Activated CD4-positive, alpha-beta T cell treated with anti-CD3 and anti-CD28 coated beads, Interleukin-2, amount 50 U/mL, for 24 hours (primary cell): ENCODE measurements at places on chromosomes 12 and 14.
A peak's percentile ranks its signal among the peaks of the same experiment; 100 is the strongest.

- DNase-seq, result peak; percentile 29
These were observed 25.6 kb upstream of the KRAS start for GRCh38 chr12:25276199-25276937.

- no peak for DNase-seq
These were observed 3.1 kb downstream of the CEBPE start for GRCh38 chr14:23115918-23116317.

DNA sequence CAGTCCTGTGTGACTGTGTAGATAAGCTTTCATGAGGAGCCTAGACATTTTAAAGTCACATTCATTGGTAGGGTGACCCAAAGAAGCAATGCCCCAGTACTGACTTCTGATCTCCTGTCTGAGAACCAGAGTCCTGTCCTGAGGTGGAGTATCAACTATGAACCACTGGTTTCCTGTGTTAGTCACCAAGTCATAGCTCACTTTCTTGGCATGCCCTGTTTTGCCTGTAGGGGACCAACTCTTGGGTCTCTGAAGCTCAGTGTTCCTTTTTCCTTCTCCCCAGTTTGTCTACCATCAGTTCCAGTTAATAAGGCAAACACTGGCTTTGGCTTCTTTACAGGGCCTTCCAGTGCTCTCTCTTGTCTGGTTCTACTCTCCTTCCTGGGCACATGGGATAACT is 97.4 kb downstream of the C12orf75 start:
- DNase-seq, result no peak

GRCh38 chr14:79150226-79150625 is 980.1 kb downstream of the NRXN3 start:
- DNase-seq, result no peak

GRCh38 chr14:105989566-105990302 is 463.4 kb downstream of the TMEM121 start:
- no peak for DNase-seq

DNA sequence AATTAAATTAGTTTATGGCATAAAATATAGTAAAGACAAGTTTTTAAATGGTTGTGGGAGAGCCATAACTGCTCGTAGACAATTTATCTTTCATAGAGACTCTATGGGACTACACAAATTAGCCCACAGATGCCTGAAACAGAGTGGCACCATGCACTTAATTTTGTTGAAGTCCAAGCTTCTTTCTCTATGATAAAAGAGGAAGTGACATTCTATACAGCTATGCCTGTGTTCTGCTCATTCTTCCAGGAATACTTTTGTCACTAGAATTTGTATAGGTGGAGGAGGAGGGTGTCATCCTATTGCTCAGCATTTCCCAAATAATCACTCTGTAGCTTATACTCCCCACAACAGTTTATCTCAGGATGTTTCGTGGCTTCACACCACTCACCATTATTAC is 43.7 kb upstream of the KICS2 start:
- DNase-seq, result no peak

DNA sequence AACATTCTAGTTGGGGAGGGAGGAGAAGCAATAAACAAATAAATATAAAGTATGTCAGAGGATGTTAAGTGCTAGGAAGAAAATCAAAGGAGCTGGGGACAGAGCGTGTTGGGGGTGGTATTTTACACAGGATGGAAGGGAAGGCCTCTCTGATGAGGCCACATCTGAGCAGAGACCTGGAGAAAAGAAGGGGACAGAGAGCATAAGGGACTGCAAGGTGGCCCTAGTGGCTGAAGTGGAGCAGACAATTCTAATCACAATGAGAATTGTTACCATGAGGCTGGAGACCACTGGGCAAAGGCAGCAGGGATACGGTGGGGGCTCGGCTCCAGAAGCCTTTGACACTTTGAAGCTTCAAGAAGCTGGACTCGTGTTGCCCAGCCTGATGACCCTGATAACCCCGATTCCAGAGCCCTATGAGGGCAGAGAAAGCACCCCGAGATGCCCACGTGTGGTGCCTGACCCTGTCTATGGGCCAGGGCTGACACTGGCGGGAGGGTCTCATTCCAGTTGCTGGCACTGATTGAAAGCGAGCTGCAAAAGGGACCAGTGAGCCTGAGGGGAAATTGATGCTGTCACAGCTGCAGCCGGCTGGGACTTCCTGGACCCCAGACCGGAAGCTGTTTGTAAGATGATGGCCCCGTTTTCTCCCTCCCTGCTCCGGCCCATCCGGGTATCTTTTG is 169.1 kb downstream of the RBM19 start:
- no peak for DNase-seq

DNA sequence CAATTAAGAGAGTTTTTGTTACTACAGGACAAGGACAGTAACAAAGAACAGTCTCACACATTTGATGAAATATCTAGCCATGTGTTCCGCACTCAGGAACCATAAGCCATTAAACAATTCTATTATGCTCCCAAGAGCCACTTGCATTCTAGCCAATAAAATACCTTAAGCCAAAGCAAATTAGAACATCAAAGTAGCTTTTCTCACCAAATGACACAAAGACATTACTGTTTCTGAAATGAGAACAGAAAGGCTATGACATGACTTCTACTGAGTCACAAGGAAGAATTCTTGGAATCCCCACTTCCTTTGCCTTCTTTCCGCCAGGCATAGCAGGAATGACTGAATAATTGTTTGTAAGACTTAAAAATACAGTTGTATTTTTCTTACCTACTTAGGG is 445.8 kb downstream of the ATP23 start:
- DNase-seq, result no peak

GRCh38 chr12:123952037-123952436 is 20.6 kb downstream of the CCDC92 start:
- DNase-seq, result no peak

DNA sequence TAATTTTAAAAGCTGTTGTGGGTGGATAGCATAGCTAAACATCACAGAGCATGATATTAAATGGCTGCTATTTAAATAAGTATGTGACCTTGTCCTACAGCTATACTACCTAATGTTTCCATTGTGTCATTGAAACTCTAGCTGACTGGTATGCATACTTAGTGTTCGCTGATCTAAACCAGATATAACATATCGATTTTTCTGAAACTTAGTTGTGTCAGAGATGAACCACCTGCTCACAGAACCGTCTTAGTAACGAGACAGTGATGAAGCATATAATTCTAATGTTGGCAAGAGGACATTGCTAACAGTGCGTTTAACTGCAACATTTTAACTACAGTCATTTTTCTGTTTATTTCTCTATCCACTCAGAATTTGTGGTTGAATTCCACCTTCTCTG is 36.1 kb upstream of the NUAK1 start:
- no peak for DNase-seq

DNA sequence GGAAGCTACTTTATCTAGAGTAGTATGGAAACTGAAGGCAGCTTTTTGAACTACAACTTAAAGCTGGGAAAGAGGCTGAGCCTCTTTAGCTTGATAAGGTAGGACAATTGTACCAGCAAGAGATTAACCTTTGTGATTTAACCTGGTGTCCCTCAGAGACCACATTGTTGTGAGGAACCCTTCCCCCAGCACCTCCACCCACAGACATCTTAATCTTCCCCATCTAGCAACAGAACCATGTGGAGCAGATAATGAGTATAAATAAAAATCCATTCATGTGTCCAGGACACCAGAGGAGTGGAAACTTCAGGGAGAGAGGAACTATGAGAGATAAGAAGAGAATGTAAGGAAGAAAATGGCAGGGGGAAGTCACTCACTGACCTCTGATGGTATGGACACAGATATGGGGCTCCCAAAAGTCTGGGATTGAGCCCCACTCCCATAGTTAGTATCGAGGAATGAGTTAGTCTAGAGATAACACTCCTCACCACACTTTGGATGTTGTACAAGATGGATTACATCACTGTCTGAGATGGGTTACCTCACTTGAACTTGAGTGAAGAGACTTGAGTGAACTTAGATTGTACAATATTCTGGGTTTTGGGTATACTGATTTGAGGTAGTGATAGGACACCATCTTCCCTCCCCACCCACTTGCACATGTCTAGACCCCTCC is 33.9 kb upstream of the SLC38A2 start:
- no peak for DNase-seq

GRCh38 chr12:120884644-120885043 is 19.5 kb downstream of the SPPL3 start:
- DNase-seq, result no peak

- DNase-seq, result no peak
These were observed 638 bp downstream of the PLEKHG3 start for GRCh38 chr14:64704743-64705380.
